Cerebellar nuclear complex (tissue), 1 donor: ENCODE measurements at places on chromosomes 4 and X.
A peak's percentile ranks its signal among the peaks of the same experiment; 100 is the strongest.

DNA sequence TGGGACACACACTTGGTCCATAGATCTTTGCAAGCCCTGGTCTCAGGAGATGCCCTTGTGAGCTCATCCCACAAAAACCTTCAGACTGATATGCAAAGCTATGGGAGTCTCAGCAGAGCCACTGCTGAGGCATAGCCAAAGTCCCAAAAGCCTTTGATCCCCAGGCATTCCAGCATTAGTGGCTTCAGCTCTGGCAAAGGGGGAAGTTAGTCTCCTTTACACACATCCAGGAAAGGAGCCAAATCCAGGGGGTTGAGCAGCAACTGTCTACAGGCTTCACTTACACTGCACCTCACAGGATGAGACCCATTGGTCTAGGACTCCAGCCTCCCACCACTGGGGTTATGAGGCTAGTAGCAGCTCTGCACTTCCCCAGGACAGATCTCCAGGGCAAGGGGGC lies 14.0 kb downstream of the PF4 start:
- DNase-seq = no peak

GRCh38 chr4:174794543-174795094 lies 34.4 kb downstream of the GLRA3 start:
- DNase-seq = no peak

DNA sequence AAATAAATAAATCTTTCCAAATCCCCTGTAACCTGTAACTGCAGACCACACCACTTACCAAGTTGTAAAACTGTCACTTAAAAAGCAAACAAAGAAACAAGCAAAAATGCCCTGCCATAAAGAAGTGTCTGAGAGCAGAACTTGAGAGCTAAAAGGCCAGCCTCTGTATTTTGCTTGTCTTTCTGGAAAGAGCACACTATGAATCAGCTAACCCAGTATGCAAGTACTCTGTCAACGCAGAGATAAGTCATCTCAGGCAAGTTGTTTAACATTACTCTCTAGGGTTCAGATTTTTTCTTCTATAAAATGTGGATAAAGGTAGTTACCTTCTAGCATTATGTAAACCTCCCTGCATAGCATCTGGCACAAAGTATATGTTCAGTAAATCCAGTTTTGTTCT lies 134.8 kb downstream of the HS3ST1 start:
- DNase-seq = no peak

GRCh38 chr4:158778156-158778711 lies 9.4 kb downstream of the FNIP2 start:
- no peak for DNase-seq

DNA sequence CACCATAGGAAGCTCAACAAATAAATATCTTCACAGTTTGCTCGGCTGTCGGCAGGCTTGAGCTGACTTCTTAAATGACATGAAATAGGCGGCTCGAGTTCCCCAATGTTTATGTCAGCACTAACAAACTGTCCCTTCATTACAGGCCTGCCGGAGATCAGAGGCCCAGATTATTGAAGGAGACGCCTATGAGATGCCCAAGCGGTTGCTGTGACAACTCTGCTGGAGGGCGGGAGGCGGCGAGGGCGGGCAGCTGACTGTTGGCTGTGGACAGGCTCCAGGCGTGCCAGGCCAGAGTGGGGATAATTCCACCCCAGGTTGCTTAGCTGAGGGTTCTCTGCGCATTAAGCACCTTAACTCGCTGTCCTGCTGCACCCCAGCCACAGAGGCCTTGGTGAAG lies 39.2 kb upstream of the MSX1 start:
- DNase-seq = no peak

DNA sequence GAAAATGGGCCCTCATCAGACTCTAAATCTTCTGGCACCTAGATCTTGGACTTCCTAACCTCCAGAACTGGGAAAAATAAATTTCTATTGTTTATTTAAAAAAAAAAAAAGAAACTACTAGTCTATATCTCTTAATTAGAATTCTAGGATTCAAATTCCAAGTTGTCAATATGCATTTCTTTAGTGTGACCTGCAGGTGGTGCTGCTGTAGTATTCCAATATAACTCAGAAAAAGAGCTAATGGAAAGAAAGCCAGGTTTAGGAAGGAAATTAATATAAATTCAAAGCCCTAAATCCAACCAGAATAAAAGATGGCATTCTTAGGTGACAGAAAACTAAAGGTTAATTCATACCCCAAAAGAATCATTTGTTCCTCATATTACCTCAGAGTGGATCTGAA lies 80.0 kb upstream of the NALF2 start:
- DNase-seq = no peak

DNA sequence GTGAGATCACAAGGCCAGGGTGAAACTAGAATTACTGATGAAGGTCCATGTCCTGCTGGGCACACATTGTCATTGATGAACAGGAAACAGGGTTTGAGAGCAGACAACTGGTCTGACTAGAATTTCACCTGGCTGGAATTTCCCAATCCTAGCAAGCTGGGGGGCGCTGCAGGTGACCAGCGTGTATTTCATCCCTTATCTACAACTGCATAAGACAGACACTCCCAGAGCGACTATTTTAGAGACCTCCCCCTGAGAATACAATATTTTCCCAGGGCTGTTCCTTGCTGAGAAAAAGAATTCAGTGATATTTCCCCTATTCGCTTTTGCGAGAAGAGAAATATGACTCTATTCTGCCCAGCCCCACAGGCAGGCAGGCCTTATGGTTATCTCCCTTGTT lies 432.6 kb upstream of the GALNT7 start:
- DNase-seq = no peak

GRCh38 chr4:1511441-1512041 lies 105.3 kb upstream of the NKX1-1 start:
- DNase-seq = no peak

DNA sequence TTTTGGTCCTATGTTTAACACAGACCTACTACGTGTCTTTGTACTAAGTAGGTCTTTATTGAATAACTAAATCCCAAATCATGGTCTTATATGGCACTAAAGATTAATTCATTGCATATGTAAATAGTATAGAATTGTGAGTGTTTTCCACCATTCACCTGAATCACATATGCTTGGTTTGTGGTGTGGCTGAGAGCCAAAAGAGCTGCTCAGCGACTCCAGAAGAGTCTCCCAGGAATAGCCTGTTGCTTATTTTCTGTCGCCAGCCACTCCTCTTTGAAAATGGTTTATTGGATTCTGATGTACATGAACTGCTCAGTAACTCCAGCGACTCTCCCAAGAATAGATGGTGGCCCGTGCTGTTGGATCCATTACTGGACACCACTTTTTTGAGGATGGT lies 184.5 kb downstream of the CLCN4 start:
- DNase-seq = no peak

DNA sequence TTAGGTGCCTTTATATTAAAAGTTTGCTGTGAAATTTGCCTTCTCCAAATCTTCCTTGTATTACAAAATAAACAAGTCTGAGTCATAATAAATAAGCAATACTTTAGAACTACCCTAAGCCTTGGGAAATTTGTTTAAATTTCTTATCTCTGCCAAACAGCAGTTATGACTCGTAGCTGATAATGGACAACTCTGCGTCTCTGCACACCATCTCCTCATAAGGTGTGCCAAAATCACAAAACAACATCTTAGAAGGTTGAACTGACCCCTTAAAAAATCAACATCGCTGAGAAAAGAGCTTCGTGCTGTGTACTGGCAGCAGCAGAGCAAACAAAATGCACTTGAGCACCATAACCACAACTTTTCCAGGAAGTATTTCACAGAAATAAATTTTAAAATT lies 22.0 kb downstream of the OR13H1 start:
- no peak for DNase-seq

GRCh38 chr4:67106861-67107460 lies 438.3 kb downstream of the CENPC start:
- DNase-seq = no peak

DNA sequence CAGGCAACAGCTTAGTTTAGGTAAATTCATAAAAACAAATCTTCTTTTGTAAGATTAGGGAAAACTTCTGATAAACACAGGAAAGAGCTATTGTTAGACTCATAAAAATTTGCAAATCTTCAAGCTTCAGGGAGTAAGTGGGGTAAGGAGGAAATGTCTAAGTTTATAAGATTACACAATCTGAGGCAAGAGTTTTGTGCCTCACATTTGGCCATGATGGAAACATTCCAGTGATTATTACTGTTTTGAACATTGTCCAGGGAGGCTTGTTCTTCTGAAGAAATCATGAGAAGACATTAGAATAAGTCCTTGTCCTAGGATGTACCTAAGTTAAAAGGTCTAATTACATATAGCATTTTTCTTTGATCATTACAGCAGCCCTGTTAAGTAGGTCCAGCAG lies 72.8 kb downstream of the MAOB start:
- DNase-seq = no peak

- DNase-seq = no peak
Observed at GRCh38 chrX:143768976-143769375, 48.4 kb upstream of the SPANXN2 start.

GRCh38 chrX:147917700-147918695 lies 6.3 kb downstream of the FMR1 start:
- no peak for DNase-seq

DNA sequence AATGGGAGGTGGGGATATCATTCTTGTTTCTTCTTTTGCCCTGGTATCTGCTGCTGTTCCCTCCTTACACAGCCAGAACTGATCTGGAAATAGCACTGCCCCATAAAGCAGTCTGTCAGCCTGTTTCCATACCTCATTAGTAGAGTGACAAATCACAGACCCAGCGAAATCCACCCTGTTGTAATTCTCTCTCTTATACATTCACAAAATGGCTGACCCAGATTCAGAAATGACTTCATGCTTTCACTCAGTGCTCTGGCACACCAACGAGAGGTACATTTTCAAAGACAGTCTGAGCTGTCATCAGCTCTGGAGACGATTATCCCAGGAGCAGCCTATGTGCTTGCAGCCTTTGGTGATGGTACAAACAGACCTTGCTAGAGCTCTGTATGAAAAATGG lies 164.6 kb downstream of the AFF2 start:
- DNase-seq = peak; percentile 10

DNA sequence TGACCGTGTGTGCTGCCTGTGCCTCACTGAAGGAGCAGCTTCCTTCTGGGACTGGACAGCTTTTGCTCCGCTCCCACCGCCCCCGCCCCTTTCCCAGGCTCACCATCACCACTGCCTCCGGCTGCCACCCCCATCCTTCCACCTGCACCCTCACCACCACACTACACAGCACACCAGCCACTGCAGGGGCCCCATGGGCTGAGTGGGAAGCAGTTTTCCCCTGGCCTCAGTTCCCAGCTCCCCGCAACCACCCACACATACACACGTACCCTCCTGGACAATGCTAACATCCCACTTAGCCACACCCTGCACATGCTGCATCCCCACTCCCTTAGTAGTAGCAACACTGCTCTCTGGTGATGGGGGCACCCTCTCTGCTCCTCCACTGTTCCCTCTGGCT lies 29.6 kb upstream of the COX18 start:
- no peak for DNase-seq

- no peak for DNase-seq
Observed at GRCh38 chr4:94523617-94524016, 71.9 kb downstream of the PDLIM5 start.

DNA sequence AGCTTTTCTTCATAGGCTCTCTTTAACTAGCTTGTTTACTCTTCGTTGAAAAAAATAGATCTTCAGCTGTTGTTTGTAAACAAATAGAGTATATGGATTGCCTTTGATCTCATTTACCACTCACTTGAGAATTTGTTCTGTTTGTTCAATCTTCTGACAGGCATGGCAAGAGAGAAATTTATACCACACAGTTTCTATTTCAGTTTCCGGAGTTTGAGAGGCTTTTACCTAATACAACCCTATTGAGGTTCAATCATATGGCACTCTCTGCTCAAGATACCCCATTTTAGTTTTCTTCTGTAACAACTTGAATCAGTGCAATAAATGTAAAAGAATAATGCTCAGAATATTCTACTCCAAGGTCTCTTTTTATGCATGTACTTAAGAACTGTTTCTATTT lies 148.0 kb downstream of the EMCN start:
- no peak for DNase-seq

- no peak for DNase-seq
Observed at GRCh38 chr4:99816545-99817308, at the start of gene DAPP1. DAPP1 (plus strand) TSS chr4:99816827; CDS start chr4:99816914, 87 bp downstream.

DNA sequence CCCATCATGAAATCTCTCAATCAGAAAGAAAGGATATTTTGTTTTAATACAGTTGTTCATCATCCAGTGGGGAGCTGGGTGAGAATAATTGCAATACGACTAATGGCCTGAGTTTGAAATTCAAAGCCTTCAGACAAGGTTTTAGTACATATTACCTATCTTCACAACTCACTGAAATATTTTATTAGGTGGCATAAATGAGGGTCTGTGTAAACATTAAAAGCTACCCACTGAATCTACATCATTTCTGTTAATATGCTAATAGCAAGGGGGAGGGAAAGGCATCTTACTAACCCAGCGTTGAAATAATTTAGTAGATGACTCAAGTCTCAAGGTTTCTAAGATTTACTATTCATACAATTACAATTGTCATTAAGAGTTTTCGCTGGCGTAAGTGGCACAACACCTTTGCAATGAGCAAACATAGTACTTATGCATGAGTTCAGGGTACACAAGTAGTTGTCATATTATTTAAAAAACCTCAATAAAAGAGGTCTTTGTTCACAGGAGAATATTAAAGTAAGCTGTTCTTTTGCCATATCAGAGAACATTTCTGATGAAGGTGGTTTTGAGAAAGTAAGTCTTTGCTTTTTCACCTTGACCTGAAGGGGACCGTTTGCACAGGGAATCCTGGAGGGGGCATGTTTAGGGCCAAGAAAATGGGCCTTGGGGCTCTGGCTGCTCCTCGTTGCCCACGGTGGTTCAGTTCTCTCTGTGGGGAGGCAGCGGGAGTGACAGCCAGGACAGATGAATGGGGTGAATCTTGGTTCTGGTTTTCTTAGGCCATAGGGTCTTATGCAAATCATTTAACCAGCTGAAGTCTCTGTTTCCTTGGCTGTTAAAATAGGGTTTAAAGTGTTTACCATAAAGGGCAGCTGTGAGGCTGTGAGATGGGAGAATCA lies 4.5 kb upstream of the RHOH start:
- DNase-seq = no peak

- no peak for DNase-seq
Observed at GRCh38 chr4:169383724-169384123, 113.0 kb upstream of the SH3RF1 start.

DNA sequence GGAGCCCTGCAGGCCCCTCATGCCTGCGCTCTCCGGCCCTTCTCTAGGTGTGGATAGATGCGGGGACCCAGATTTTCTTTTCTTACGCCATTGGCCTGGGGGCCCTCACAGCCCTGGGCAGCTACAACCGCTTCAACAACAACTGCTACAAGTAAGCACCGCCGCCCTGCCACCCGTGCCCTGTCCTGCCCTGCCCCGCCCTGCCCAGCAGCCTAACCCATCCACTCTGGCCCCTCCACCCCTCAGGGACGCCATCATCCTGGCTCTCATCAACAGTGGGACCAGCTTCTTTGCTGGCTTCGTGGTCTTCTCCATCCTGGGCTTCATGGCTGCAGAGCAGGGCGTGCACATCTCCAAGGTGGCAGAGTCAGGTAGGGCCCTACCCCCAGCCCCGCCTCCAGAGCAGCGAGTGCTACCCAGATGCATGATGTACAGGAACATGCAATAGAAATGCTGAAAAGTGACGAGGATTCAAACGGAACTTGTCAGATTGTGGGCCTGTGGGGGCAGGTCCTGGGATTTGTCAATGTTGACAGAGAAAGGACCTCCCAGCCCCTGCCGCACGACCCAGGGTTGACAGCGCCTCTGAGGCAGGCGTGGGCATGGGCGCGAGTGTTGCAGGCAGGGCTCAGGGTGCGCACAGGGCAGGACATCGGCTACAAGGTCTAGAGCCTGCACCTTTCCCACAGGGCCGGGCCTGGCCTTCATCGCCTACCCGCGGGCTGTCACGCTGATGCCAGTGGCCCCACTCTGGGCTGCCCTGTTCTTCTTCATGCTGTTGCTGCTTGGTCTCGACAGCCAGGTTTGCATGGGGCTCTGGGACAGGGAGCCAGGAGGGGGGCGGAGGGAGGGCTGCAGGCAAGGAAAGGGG lies 5.7 kb downstream of the SLC6A8 start:
- DNase-seq = no peak
